ENCODE measurements at places on chromosomes 12 and 14. TPM values are rescaled to one million over a fixed set of nuclear protein-coding genes. Genes with fewer than 3 reads are reported as not detected.

The OLR1 gene
- not detected for total RNA-seq

The DCTN2 gene
- 126 TPM for total RNA-seq

The VPS37B gene
- total RNA-seq: 16.8 TPM

The CISTR gene
- not detected for total RNA-seq

The UBE3B gene
- total RNA-seq: 53.6 TPM

The SDS gene
- total RNA-seq: not detected

The SLC6A12 gene
- total RNA-seq: not detected

The FAM186B gene
- total RNA-seq: 0.54 TPM

The KRT6C gene
- total RNA-seq: not detected

The ARHGEF25 gene
- total RNA-seq: 11.0 TPM

The PYM1 gene
- 36.8 TPM for total RNA-seq

The MCRS1 gene
- 59.5 TPM for total RNA-seq

The TBK1 gene
- total RNA-seq: 13.2 TPM

The PZP gene
- total RNA-seq: not detected

The LRTM2 gene
- not detected for total RNA-seq

The SOAT2 gene
- not detected for total RNA-seq

The MEG3 gene
- 165 TPM for total RNA-seq

The RFX4 gene
- not detected for total RNA-seq

The RNASE3 gene
- not detected for total RNA-seq

The NFE2 gene
- total RNA-seq: 1.6 TPM

The FOXA1 gene
- total RNA-seq: not detected

The ESRRB gene
- total RNA-seq: not detected

The CELA1 gene
- total RNA-seq: not detected

The MIP gene
- not detected for total RNA-seq

The WDHD1 gene
- 2.2 TPM for total RNA-seq

The CLEC9A gene
- not detected for total RNA-seq

The ACVRL1 gene
- 107 TPM for total RNA-seq

The ACSS3 gene
- total RNA-seq: 4.2 TPM

The GARIN6 gene
- total RNA-seq: not detected

The OR6C70 gene
- not detected for total RNA-seq

The LMNTD1 gene
- not detected for total RNA-seq

The CABP1 gene
- 0.81 TPM for total RNA-seq

The ADIPOR2 gene
- total RNA-seq: 33.7 TPM

The GLS2 gene
- not detected for total RNA-seq

Measured in cardiac atrium fibroblast (primary cell).